ENCODE measurements at places on chromosomes 5 and 9.

- no peak for DNase-seq
Measured at GRCh38 chr9:76894198-76894597, 11.7 kb downstream of the PRUNE2 start.

DNA sequence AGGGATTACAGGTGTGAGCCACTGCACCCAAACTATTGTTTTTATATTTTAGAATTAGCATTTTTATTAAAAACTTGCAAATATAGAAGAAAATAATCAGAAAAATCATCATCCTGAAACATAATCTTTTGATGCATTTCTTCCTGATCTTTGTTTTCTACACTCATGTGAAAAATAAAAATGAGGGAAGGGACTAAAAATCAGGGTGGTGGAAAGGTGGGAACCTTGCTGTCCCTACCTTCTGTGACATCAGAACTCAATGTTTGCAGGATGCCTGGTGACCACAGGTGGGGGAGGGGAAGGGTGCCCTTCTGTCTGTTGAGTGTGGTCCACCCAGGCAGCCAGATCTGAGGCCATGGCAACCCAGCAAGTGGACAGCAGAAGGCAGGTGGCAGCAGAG lies at the start of gene SMIM23:
TSS of gene SMIM23 (plus strand) at position 301 of the 400 bp plus-strand sequence. CDS start at position 356, 55 bp downstream.
- no peak for DNase-seq

DNA sequence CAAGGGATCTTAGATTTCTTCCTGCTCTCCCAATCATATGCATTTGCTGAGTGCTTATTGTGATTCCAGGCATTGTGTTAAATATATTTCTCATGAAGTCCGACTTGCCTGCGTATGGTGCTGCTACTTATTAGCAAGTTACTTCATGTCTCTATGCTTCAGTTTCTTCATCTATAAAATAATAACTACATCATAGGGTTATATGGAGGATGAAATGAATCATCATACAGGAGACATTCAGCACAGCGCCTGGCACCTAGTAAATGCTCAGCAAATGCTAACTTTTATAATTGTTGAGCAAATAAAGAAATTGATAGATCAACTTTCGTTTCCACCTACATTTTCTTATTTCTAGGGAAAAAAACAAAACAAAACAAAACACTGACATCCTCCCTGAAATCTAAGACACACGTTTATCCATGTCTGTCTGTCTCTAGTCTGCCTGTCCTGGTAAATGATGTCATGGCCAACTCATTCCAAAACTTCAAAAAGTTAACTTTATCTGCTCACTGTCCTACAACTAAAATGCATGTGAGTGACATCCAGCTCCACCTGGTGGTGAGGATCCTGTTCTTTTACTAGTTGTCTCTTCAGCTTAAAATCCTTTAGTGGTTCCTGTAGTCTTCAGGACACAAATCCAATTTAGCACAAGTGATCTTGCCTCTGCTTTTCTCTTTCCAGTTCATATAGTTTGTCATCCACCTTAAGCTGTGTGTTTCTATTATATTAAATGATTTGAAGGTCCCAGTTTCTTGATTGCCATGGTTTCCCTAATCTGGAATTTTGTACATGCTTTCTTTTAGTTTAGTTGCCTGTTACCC lies 27.7 kb downstream of the PPP3R2 start:
- peak; percentile 31 for DNase-seq

DNA sequence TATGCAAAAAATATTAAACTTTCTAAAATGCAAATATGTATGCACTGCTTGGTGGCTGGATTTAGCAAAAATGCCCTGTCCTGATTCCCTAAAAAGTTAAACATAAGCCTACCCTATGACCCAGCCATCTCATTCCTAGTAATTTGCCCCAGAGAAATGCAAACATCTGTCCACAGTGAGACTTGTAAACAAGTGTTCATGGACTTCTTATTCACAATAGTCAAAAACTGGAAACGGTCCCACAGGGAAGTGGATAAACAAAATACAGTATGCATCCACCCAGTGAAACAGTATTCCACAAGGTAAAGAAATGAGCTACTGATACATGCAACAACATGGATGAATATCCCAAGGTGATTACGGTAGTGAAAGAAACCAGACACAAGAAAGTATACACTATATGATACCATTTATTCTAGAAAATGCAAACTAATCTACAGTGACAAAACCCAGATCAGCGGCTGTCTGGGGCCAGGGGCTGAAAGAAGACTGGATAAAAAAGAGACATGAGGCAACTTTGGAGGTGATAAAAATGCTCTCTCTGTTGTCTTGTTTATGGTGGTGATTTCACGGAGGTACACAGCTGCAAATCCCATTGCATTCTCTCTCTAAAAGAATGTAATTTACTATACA lies 277.3 kb downstream of the GLIS3 start:
- DNase-seq = no peak

DNA sequence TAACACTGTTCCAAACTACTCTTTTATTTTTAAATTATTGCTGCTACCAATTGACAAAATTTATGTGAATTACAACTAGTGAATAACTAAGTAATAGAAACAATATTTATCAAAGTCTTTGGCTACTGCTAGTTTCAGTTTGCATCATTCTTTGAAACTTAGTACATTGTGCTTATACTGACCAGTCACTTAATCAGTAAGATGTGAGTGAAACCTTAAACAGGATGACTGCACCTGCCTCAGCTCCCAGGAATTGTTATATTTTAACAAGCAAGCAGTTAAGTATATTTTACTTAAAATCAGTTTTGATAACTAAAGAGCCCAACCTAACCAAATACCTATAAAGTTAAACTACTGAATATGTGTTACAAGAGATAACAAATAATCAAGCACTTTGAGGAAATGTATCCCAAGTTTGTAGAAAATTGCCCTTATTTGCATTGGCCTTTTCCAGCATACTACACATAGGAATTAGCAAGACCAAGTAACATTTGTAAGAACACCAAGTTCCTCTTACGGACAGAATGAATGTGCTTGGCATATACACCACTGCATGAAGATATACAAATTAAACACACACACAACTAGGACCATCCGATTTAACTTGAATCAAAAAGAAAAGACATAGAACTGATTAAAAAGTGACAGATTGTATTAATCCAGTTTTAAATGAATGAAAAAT lies 545.5 kb upstream of the DAB2 start:
- DNase-seq = no peak

GRCh38 chr5:179730852-179731251 lies 1.8 kb upstream of the MAML1 start:
- DNase-seq = no peak

DNA sequence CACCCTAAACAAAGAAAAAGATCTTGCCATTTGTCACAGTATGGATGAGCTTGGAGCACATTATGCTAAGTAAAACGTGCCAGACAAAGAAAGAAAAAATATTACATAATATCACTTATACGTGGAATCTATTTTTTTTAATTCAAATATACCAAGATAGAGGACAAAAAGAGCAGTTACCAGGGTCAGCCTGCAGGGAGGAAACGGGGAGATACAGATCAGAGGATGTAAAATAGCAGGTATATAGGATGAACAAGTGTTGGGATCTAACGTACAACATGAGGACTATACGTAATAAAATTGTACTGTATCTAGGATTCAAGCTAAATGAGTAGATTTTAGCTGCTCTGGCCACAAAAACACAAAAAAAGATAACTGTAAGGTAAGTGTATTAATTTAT lies 247.5 kb downstream of the TMEM161B start:
- DNase-seq = no peak

DNA sequence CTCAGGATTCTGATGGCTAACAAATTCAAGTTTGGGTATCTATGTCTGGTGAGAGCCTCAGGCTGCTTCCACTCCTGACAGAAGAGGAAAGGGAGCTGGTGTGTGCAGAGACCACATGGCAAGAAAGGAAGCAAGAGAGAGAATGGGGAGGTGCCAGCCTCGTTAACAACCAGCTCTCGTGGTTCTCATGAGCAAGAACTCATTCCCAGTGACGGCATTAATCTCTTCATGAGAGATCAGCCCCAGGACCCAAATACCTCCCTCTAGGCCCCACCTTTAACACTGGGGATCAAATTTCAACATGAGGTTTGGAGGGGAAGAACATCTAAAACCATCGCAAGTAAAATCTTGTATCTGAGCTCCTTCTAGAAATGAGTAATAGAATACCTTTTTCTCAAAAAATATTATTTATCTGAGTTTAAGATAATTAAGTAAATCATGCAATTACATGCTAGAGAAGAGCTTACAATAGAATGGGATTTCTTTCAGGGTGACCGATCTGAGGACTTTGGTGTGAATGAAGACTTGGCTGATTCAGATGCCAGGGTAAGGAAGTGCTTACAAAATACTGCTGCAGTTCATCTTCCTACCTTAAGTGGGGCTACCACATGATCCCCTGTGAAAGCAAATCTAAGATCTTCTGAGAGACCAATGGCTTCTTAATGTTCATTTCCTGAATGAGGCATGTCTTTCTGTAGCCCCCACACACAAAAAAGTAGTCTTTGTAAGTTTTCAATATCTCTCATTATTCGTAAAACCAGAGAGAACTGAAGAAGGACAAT lies 11.5 kb downstream of the ANXA1 start:
- DNase-seq = no peak

DNA sequence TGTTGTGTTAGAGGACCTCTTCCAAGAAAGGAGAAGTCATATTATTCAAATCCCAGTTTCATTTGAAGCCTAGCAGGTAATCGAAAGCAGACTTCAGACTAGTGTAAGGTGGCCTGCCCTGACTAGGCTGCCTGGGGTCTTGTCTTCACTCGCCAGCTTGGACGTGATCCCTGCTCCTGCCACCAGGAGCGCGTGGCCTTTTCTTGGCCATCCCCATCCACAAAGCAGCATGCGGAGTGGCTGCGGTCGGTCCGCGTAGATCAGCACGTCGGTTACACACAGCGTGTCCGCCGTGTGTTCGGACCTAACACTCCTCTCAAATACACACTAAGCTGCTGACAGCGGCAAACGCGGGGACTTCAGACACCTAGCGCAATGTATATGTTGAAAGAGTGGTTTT lies 37.3 kb downstream of the CFAP77 start:
- no peak for DNase-seq

- peak; percentile 52 for DNase-seq
Measured at GRCh38 chr9:131478421-131478868, 24.3 kb upstream of the POMT1 start.

DNA sequence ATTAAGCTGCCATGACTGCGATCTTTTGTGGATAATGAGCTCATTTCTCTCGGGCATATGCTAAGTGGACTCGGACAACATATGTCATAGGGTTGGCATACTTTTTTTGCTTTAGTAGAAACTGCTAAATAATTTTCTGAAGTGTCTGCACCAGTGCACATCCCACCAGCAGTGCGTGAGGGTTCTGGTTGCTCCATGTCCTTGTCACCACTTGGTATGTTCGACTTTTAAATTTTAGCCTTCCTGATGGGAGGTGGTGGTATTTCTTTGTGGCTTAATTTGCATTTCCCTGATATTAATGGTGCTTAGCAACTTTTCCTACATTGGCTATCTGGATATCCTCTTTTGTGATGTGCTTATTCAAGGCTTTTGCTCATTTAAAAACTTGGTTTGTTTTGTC lies 57.8 kb upstream of the NRARP start:
- DNase-seq = no peak

- no peak for DNase-seq
Measured at GRCh38 chr5:83470526-83471404, 779 bp upstream of the VCAN start.

GRCh38 chr5:131413605-131414559 lies 150.0 kb downstream of the CDC42SE2 start:
- no peak for DNase-seq

DNA sequence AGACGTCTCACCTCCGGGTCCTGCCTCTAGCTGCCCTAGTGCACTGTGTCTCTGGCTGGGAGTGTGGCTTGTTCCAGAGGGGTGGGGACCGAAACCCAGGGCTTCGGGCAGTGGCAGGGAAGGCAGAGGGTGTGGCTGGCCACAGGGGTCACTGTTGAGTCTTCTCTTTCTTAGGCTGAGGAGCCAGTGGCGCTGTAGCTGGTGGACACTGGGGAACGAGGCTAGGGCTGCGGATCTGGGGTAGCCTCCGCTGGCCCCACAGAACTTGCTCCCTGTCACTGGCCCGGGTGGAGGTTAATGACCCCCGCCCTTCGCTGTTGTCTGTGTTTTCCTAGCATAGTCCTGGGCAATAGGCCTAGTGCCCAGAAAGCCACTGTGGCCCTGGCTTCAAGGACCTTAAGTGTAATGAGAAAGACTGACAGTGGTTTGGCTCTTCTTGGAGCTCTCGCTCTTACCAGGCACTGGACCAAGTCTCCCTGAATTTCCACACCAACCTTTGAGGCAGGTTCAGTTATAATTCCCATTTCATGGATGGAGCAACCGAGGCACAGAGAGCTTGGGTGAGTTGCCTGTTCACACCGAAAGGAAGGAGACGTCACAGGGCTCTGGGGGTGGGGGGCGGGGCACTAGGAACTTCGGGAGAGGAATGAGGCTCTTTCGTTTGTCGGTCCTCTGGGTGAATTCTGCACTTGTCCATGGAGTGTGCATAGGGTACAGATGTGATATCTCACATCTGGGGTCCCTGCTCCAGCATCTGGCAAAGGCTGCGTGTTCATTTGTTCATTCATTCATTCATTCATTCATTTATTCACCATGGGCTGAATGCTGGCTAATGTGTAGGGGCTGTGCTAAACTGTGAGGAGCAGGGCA lies 4.8 kb upstream of the IER5L start:
- no peak for DNase-seq

- DNase-seq = no peak
Measured at GRCh38 chr9:135489188-135489906, 9.8 kb downstream of the PPP1R26 start.

- no peak for DNase-seq
Measured at GRCh38 chr9:134052491-134052890, 15.3 kb downstream of the BRD3 start.
